ENCODE measurements at places on chromosomes 2 and 18. TPM values are rescaled to one million over a fixed set of nuclear protein-coding genes. Genes with fewer than 3 reads are reported as not detected.

ELOA2 gene
- 0.01 TPM for polyA plus RNA-seq

GPR55 gene
- polyA plus RNA-seq: 0.63 TPM

ECEL1 gene
- 1.1 TPM for polyA plus RNA-seq

DARS1 gene
- polyA plus RNA-seq: 73.7 TPM

CPO gene
- polyA plus RNA-seq: 0.31 TPM

ATP8B1 gene
- 68.2 TPM for polyA plus RNA-seq

MATN3 gene
- polyA plus RNA-seq: 2.5 TPM
